ENCODE measurements at places on chromosomes 5 and 9.

DNA sequence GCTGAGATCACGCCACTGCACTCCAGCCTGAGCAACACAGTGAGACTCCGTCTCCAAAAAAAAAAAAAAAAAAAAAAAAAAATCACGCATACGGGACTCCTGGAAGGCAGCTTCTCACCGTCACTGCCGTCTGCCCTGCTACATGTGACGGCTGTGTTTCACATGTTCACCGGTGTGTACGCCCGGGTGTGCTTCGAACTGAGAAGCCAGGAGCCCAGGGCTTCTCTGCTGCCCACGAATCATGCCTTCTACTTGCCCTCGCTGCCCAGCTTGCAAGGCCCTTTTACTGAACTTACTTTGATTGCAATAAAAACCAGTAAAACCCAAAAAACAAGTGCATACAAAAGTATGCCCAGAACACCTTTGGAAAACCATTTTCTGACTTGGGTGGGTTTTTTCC, 5.8 kb upstream of the NKD2 start:
- no peak for DNase-seq

GRCh38 chr9:100505564-100506159, 32.7 kb downstream of the TMEFF1 start:
- peak; percentile 68 for DNase-seq

DNA sequence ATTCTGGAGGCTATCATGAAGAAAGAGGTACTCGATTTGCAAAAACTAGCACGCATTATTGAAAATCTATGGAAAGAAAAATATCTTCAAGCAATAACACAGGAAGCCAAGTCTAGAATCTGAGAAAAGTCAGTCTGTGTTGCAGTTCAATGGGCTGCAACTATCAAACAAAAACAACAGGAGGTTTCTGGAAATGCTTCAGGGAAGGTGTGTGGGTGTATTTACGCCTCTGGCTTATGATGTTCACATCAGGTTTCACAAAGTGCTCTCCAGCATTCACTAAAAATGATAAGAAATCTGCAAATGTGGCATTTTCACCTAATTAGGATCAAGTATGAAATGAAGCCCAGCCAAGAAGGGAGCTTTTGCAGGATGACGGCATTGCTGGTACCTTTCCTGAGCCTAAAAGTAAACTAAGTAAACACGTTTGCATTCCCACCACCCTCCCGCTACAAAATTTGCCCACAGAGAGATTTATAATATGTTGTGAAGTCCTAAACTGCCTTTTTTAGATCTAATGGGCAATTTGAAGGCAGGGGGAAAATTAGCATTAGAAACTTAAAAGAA, 146.4 kb downstream of the GABRB2 start:
- DNase-seq = no peak

- no peak for DNase-seq
Measured at GRCh38 chr5:132687995-132688394, 14.2 kb downstream of the IL4 start.

DNA sequence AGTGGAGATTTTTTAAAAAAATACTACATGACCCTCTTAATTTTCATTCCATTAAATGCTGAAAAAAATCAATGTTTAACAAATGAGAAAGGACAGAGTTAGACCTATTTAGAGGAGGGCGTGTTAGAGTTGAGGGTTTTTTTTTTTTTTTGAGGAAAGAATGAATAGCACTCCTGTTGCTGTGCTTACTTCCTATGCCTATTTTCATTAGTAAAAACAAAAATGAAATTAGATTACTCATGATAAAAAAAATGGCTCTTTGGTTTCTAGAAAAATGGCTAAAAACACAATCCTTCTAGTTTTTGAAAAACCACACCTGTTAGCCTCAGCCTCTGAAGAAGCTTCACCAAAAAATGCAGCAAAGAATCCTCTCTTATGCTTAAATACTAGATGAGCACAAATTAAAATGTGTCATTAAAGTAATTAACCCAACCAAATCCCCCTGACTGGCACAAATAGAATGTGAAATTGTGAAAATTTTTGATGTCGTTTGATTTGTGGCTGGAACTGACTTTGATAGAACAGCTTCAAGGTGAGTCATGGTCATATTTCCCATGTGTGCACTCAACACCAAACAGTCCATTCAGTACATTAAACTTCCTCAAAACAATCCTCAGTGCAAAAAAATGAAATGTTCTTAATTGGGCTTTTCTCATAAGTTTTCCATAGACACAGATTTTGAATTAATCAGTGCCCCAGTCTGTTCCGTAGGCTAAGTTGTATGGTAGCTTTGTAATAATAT, 98.0 kb downstream of the MACIR start:
- DNase-seq = no peak

DNA sequence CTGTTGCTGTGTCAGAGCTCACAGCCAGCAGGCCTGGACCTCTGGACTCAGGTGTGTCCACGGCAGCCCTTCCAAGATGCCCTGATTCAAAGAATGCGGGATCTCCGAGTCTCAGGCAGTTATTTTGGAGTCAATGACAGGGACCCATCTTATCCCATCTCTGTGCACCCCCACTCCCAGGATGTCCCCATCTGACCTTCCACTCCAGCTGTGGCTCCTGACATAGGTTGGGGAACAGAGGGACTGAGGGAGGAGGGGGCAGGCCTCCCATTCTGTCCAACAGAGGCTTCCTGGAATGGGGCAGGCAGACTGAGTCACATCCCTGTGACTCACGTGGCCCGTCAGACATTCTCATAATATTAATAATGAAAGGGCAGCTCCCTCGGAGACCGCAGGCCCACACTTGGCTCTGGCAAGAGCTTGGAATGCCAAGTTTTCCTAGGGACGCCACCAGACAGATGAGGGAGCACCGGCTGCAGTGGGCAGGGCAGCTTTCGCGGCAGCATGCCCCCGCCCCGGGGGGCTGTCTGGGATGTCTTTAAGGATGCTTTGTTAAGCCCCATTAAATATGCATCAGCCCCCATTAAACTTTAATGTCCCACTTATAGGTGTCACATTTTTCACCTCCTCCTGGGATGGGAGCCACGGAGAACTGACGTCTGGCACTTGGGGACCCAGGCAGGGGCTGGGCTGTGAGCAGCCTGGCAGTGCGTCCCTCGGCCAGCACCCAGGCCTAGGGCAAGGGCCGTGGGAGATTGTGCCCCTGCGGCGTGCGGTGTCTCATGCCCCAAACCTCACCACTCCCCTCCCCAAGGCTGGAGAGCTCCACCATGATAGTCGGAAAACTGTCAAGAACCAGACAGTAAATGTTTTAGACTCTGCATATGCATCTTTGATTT, 23.6 kb upstream of the FIBCD1 start:
- DNase-seq = no peak

DNA sequence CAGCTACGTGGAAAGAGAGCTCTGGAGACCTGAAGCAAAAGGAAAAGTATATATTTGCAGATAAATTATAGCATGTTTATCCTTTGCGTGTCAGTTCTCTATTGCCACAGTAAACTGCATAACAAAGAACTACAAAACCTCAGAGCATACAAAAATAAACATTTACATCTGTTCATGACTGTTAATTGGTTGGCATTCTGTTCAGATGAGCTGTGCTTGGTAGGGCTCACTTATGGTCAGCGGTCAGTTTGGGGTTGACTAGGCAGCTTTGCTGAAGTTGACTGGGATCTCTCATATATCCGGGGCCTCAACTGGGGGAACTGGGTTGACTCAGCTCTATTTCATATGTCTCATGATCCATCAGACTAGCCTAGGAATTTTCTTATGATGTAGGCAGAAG, 257.7 kb downstream of the TLE1 start:
- DNase-seq = no peak

DNA sequence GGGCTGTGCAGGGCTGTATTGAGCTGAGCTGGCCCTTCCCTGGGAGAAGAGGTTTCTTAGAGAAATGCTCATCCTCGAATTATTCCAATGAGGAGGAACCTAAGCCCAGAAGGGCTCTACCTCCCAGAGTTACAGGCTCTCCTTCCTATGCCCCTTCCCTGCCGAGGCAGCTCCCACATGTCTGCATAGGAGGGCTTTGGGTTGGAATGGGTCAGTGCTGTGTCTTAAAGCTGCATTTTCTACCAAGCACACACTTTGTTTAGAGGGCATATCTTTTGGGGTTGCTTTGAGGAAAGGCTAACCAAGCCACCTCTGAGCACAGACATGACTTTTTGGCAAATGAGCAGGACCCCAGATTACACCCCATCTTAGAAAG, 9.1 kb downstream of the NEK6 start:
- no peak for DNase-seq

- DNase-seq = no peak
Measured at GRCh38 chr5:40276426-40277102, 403.2 kb upstream of the PTGER4 start.

GRCh38 chr5:154412316-154412715, 33.5 kb upstream of the SAP30L start:
- DNase-seq = no peak

GRCh38 chr5:89229331-89230070, 346.5 kb upstream of the MEF2C start:
- no peak for DNase-seq

DNA sequence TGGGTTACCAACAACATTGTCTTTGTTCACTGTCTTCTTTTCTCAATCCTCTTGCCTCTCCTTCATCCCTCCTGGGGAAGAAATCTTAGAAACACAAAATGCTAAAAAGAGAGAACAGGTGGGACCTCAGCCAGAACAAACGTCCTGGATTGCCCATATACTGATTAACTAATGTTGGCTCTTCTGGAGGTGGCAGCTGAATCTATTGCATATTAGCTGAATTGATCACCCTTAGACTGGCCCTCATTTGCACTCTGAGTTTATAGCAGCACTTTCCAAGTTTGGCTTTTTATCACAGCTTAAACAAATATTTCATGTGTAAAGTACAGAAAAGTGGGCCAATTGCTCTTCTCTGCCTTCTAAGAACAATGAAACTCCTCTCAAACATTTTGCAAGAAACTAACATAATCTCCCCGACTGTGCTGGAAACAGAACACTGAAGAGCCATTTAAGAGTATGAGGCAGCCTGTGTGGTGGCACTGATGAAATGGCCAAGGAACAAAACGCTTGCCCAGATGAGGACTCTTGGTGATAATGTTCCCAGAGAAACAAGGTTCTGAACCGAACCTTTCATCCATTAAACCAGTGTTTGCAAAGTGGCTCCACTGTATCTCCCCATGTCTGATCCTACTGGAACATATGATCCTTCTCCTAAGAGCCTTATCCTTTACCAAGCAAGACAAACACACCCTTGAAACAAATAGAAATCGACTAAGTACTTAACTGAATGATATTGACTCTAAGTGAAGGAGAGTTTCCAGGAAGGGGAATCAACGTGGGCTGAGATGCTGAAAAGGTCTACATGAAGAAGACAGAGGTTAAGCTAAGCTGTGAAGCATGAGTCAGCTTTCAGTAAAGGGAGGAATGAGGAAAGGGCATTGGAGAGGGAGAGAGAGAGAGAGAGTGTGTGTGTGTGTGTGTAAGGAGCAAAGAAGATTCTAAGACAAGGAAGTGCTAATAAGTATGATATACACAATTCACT, 83.2 kb upstream of the LIFR start:
- no peak for DNase-seq

DNA sequence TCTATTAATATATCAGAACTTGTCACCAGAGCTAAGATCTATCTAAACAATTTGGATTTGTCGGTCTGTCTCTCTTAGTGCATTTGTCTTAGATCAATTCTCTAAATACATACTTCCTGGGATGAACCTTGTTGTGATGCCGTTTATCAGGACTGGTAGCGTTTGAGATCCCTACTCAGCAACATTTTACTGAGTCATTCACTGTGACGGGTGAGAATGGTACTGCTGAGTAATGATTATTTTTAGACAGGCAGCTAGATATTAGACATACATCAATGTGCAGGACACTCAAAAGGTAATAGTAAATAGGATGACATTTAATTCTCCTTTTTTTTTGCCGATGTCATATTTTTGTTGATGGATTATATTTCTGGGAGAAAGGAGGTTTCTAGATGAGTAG, 209.0 kb downstream of the CSNK1G3 start:
- DNase-seq = no peak

All from stimulated activated CD4-positive, alpha-beta T cell treated with anti-CD3 and anti-CD28 coated beads, Interleukin-12 subunit alpha, Interleukin-12 subunit beta, amount 100 ng/mL, for 48 hours (primary cell).